HFFc6 (cell line): ENCODE measurements at places on chromosomes 7 and 10.
A peak's percentile ranks its signal among the peaks of the same experiment; 100 is the strongest.

DNA sequence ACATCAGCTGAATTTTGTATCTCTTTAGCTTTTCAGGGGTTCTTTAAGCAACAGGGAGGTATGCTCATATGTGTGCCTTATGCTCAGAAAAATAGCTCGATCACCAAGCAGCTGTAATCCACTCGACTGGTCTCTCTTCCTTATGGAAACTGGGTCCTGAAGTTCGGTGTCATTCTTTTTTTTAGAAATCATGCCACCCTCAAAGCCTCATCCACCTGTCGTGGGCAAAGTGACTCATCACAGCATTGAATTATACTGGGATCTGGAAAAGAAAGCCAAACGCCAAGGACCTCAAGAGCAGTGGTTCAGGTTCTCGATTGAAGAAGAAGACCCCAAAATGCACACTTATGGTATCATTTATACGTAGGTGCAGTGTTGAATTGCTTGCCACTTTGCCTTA is 83.6 kb downstream of the FANK1 start:
- H3K4me1 ChIP-seq: peaks cover 15% of the 10 kb centered on the region
- no peak overlapping the region for H3K4me3 ChIP-seq
- peaks cover 5% of the 10 kb centered on the region for H3K27me3 ChIP-seq
- DNase-seq: no peak

DNA sequence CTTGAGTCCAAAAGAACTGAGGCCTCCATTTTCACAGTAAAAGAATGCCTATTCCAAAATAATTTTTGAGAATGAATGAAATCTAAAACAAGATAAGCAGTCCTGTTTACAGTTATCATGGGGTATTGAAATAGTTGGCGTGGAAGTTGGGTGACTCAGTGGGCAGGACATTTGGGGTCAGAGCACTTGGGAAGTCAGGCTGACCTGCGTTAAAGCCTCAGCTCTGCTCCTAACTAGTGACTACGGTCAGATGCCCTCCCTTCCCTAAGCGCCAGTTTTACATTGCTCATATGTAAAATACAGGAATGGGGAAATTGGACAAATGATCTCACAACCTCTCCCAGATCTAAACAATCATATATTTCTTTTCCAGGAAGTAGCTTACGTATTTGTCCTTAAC is 2.3 kb upstream of the PAPSS2 start:
- DNase-seq: peak; percentile 61
- H3K4me3 ChIP-seq: peak overlapping the region; percentile 59
- peaks cover 1% of the 10 kb centered on the region for H3K27me3 ChIP-seq
- peaks cover 22% of the 10 kb centered on the region for H3K36me3 ChIP-seq

- H3K4me3 ChIP-seq: no peak overlapping the region
- DNase-seq: no peak
- H3K27ac ChIP-seq: no peak overlapping the region
- H3K27me3 ChIP-seq: peaks cover under 1% of the 10 kb centered on the region; the same call in 1 of the 2 replicates
Measured at GRCh38 chr10:77072361-77072835, 565.2 kb downstream of the KCNMA1 start.

GRCh38 chr7:129688503-129689222 is 77.1 kb downstream of the NRF1 start:
- no peak overlapping the region for H3K4me3 ChIP-seq
- H3K4me1 ChIP-seq: peaks cover 29% of the 10 kb centered on the region
- DNase-seq: no peak
- H3K36me3 ChIP-seq: peaks cover 11% of the 10 kb centered on the region

- peak overlapping the region; percentile 97 for H3K27ac ChIP-seq
- H3K4me3 ChIP-seq: peak overlapping the region; percentile 65
- H3K36me3 ChIP-seq: peaks cover 21% of the 10 kb centered on the region
- H3K27me3 ChIP-seq: peaks cover 2% of the 10 kb centered on the region; the same call in 1 of the 2 replicates
- DNase-seq: peak; percentile 69
Measured at GRCh38 chr7:104973227-104973626, 40.8 kb upstream of the KMT2E start.
